ENCODE measurements at places on chromosomes 4 and X. TPM values are rescaled to one million over a fixed set of nuclear protein-coding genes. Genes with fewer than 3 reads are reported as not detected.

DNA sequence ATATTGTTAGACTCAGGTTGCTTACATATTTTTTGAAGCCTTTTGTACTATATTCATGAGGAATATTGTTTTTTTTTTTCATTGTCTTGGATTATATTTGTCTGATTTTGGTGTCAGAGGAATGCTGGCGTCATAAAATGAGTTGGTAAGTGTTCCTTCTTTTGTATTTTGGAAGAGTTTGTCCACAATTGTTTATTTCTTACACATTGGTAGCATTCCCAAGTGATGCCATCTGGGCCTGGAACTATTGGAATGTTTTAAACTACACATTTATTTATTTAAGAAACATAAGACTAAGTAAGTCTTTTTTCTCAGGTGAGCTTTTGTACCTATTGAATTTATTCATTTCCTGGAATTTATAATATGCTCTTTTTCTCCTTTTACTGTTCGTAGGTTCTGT, 107.6 kb downstream of the LARP1B start:
- DNase-seq, result no peak
- no peak overlapping the region for H3K27ac ChIP-seq
- no peaks in the 10 kb centered on the region for H3K27me3 ChIP-seq

GRCh38 chr4:4394644-4395043, 7.7 kb downstream of the NSG1 start:
- H3K4me3 ChIP-seq, result no peak overlapping the region
- H3K27ac ChIP-seq, result no peak overlapping the region
- peaks cover 8% of the 10 kb centered on the region for H3K4me1 ChIP-seq
- peaks cover 11% of the 10 kb centered on the region for H3K27me3 ChIP-seq
- DNase-seq, result no peak

- H3K4me3 ChIP-seq, result peak within 1 kb of the TSS; percentile 78
- no peaks in the 10 kb centered on the region for H3K36me3 ChIP-seq
- H3K27ac ChIP-seq, result peak within 1 kb of the TSS; percentile 96
- no peak for DNase-seq
- H3K27me3 ChIP-seq, result no peaks in the 10 kb centered on the region
- peaks cover 64% of the 10 kb centered on the region for H3K4me1 ChIP-seq
Observed at GRCh38 chr4:139454111-139455045, at the start of gene RAB33B. RAB33B (plus strand) TSS chr4:139454121; CDS start chr4:139454196, 75 bp downstream.

GRCh38 chr4:175424111-175424510, 388.0 kb downstream of the GPM6A start:
- no peak overlapping the region for H3K4me3 ChIP-seq
- H3K27ac ChIP-seq, result no peak overlapping the region
- no peaks in the 10 kb centered on the region for H3K27me3 ChIP-seq
- no peaks in the 10 kb centered on the region for H3K36me3 ChIP-seq

DNA sequence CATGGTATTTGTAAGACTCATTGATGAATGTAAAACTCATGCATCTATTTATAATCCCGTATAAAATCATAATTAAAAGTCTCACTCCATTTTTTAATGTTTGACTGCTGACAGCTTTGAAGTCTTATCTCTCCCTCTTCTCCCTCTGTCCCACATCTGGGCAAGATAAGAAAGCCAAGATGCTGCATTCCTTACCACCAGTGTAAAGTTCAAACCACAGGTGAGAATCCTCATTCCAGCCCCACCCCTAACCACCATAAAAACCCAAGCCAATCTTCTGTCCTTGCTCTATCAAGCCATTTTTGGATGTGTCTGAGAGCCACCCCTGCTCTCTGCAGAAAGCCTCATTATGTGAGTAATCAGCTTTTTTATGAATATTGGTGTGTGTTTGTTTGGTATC, 59.3 kb upstream of the MAGED1 start:
- H3K4me3 ChIP-seq, result no peak overlapping the region
- H3K27ac ChIP-seq, result no peak overlapping the region
- no peaks in the 10 kb centered on the region for H3K27me3 ChIP-seq
- no peaks in the 10 kb centered on the region for H3K4me1 ChIP-seq
- no peak for DNase-seq

GRCh38 chr4:158624889-158625478, 46.7 kb downstream of the C4orf46 start:
- peaks cover 3% of the 10 kb centered on the region for H3K4me1 ChIP-seq
- H3K4me3 ChIP-seq, result no peak overlapping the region
- no peak for DNase-seq

GRCh38 chr4:12701384-12701783, 782.8 kb downstream of the RAB28 start:
- no peaks in the 10 kb centered on the region for H3K36me3 ChIP-seq
- no peak for DNase-seq
- no peaks in the 10 kb centered on the region for H3K27me3 ChIP-seq
- no peak overlapping the region for H3K4me3 ChIP-seq
- H3K4me1 ChIP-seq, result no peaks in the 10 kb centered on the region
- no peak overlapping the region for H3K27ac ChIP-seq

DNA sequence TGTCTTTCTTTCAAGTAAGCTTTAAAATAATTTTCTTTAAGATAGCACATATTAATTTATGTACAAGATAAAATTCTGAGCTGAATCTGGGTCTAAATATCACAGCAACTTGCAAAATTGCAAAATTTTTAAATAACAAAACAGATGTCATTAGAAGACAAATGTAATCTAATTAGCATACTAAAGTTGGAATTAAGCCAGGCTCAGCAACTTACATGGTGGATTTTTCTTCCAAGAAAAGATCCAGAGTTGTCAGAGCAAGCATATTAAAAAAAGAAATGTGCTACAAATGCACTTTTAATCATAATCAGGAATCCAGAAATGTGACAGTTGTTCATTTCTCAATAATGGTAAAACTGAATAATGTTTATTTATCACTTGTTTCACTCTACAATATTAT, 906.9 kb upstream of the INTU start:
- no peak overlapping the region for H3K4me3 ChIP-seq
- peak; percentile 16 for DNase-seq
- H3K27me3 ChIP-seq, result no peaks in the 10 kb centered on the region
- no peak overlapping the region for H3K27ac ChIP-seq
- H3K4me1 ChIP-seq, result no peaks in the 10 kb centered on the region

DNA sequence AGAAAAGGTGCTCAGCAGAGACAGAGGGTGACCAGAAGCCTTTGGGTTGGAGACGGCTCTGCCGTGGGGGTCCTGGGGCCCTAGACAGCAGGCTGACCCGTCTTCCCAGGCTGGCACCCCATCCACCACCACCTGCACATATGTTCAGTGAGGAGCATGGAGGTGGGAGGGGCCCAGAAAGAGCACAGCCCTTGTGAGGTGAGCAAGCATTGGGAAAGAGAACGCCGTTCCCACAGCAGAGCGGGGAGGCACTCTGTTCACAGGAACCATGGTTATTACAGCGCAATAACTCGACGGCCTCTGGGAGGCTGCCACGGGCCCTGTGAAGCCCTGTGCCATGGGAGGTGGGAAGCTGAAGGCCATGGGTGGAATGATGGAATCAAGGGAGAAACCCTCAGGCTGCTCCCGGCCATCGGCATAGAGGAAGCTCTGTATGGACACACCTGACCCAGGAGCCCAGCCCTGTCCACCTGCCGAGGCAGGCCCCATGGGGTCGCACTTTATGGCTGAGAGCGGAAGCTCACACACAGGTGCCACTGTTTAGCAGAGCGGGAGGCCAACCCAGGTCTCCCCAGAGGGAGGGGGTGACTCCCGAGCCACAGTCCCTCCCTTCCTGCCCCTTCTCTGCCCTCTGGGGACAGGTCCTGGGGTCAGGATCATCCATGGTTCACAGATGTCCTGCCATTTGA, 93.5 kb upstream of the AFAP1 start:
- no peak overlapping the region for H3K27ac ChIP-seq
- no peaks in the 10 kb centered on the region for H3K36me3 ChIP-seq
- no peaks in the 10 kb centered on the region for H3K27me3 ChIP-seq
- H3K4me1 ChIP-seq, result no peaks in the 10 kb centered on the region

DNA sequence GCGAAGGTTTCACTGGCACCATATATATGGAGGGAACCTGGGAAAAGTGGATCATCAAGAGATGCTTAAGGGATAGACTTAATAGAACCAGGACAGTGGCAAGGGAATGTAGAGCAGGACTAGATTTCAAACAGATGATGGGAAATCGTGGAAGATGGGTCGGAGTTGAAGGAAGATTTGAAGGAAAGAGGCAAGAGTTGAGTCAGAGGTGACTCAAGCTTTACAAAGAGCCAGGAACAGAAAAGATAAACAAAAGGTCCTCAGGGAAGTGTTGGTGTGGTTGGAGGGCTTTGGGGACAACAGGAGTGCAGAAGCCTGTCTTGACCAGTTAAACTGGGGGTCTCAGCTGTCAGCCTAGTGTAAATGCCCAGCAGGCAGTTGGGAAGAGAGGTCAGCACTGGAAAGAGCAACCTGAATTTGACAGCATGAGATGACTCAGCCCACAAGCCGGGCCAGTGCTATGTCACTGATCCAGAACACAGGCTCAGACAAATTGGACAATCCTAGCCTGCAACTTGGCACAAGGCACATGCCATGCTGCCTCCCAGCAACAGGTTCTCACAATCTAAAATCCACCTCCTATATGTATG, 230.5 kb downstream of the IDS start:
- H3K4me1 ChIP-seq, result no peaks in the 10 kb centered on the region
- H3K36me3 ChIP-seq, result no peaks in the 10 kb centered on the region
- no peak overlapping the region for H3K4me3 ChIP-seq
- no peak for DNase-seq
- no peak overlapping the region for H3K27ac ChIP-seq
- no peaks in the 10 kb centered on the region for H3K27me3 ChIP-seq

- H3K36me3 ChIP-seq, result no peaks in the 10 kb centered on the region
- no peak overlapping the region for H3K4me3 ChIP-seq
- no peak for DNase-seq
- no peak overlapping the region for H3K27ac ChIP-seq
- H3K27me3 ChIP-seq, result no peaks in the 10 kb centered on the region
Observed at GRCh38 chrX:12065251-12065650, 73.0 kb upstream of the FRMPD4 start.

- H3K36me3 ChIP-seq, result peaks cover 94% of the 10 kb centered on the region
- H3K27me3 ChIP-seq, result no peaks in the 10 kb centered on the region
- no peaks in the 10 kb centered on the region for H3K4me1 ChIP-seq
- H3K27ac ChIP-seq, result peak overlapping the region; percentile 4
- peak; percentile 62 for DNase-seq
- no peak overlapping the region for H3K4me3 ChIP-seq
Observed at GRCh38 chr4:119498527-119498926, 130.1 kb downstream of the PDE5A start.

GRCh38 chr4:153062652-153063168, 126.6 kb downstream of the FHDC1 start:
- H3K4me3 ChIP-seq, result no peak overlapping the region
- DNase-seq, result no peak
- no peak overlapping the region for H3K27ac ChIP-seq
- no peaks in the 10 kb centered on the region for H3K36me3 ChIP-seq

DNA sequence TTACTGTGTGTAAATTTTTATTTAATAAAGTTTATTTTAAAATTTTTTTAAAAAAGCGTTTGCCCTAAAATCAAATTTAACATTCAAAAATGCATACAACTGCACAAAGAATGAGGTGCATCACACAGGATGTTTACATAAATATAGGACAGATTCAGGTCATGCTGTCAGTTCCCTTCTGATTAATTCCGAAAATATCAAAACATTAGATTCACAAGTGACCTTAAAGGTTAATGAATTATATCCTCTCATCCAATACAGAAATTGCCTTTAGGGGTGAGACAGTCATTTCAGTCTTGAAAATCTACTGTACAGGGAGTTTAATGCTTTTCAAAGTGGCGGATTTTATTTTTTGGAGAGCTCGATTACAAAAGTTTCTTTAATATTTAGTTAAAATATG, 208.7 kb upstream of the FTHL17 start:
- H3K4me1 ChIP-seq, result no peaks in the 10 kb centered on the region
- no peak for DNase-seq
- no peaks in the 10 kb centered on the region for H3K36me3 ChIP-seq
- H3K27me3 ChIP-seq, result no peaks in the 10 kb centered on the region

GRCh38 chr4:26020083-26020668, 106.2 kb downstream of the SMIM20 start:
- DNase-seq, result peak; percentile 63
- H3K4me3 ChIP-seq, result no peak overlapping the region
- no peaks in the 10 kb centered on the region for H3K36me3 ChIP-seq
- no peaks in the 10 kb centered on the region for H3K27me3 ChIP-seq

- H3K4me3 ChIP-seq, result no peak overlapping the region
- no peaks in the 10 kb centered on the region for H3K27me3 ChIP-seq
- no peak for DNase-seq
- no peaks in the 10 kb centered on the region for H3K36me3 ChIP-seq
- H3K4me1 ChIP-seq, result peaks cover 4% of the 10 kb centered on the region
Observed at GRCh38 chrX:38859602-38860001, 58.3 kb downstream of the MID1IP1 start.

DNA sequence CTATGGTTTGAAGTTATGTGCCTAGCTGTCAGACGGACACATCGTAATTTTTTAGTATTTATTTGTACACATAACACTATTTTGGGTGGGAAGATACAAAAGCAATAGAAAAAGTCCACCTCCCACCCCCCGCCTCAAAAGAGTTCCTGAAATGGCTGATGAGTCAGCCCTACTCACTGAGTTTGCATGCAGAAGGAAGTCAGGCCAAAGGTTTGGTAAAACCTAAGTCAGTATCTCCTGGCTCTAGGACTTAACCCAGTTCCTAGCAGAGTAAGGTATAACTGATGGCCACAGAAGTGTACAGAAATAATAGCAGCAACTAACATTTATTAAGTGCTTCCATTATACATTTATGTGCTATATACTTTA, 2.9 kb upstream of the KLHL2 start:
- H3K27ac ChIP-seq, result no peak overlapping the region
- H3K36me3 ChIP-seq, result no peaks in the 10 kb centered on the region
- no peak overlapping the region for H3K4me3 ChIP-seq
- peaks cover 44% of the 10 kb centered on the region for H3K4me1 ChIP-seq
- H3K27me3 ChIP-seq, result no peaks in the 10 kb centered on the region
- no peak for DNase-seq

HSFX4 gene
- polyA plus RNA-seq, result not detected

KCND1 gene
- 0.15 TPM for polyA plus RNA-seq

HPGDS gene
- 4.9 TPM for polyA plus RNA-seq

LYAR gene
- 7.3 TPM for polyA plus RNA-seq

SPP1 gene
- polyA plus RNA-seq, result 4.3 TPM

PNMA3 gene
- not detected for polyA plus RNA-seq

CCNQ gene
- polyA plus RNA-seq, result 26.2 TPM

GPR82 gene
- polyA plus RNA-seq, result not detected

GATA1 gene
- 0.37 TPM for polyA plus RNA-seq

ESX1 gene
- not detected for polyA plus RNA-seq

GYPE gene
- polyA plus RNA-seq, result 1.00 TPM

PCDH18 gene
- 1.3 TPM for polyA plus RNA-seq

PCDH19 gene
- polyA plus RNA-seq, result 0.15 TPM

COL4A5 gene
- 5.5 TPM for polyA plus RNA-seq

RPGR gene
- 6.7 TPM for polyA plus RNA-seq
